Fibroblast of villous mesenchyme (primary cell): ENCODE measurements at places on chromosomes 13 and 19.

- peak; percentile 63 for DNase-seq
Observed at GRCh38 chr19:571566-571974, 826 bp upstream of the BSG start.

DNA sequence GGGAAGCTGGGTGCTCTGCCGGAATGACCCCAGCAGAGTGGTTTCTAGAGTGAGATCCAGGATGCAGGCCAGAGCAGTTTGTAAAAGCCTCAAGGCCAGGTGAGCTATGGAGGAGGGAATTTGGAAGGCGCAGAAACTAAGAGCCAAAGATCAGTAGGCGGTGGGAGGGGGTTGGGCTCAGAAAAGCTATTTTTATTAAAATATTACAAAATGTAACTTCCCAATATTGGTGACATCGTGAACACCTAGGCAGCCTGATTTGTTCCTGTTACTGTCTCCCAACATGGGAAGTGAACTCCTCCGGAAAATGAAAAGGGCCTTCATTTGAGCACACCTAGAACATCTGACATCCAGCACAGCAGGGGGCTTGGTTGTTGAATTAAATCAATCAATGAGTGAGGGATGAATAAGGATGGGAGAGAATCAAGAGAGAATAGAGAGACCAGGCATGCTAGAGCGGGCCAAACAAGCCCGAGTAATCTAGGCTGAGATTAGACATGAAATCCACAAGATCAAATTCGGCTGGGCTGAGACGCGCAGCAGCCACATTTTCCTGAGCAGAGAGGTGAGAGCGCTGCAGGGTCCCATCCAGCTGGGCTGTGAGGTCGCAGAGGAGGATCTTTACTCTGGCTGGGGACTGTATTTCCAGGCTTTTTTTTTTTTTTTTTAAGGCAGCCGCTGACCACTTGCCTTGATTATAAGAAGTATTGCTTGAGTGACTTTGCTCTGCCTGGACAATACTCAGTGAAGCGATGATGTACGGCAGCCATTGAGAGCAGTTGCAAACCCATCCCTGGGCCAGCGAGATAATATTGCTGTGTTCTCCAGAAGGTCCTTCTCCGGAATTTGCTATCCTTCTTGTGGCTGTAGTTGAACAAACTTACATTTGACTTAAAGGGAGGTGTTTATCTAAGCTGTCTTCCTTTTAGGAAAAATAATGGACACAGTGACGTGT is 178.0 kb upstream of the KL start:
- no peak for DNase-seq

DNA sequence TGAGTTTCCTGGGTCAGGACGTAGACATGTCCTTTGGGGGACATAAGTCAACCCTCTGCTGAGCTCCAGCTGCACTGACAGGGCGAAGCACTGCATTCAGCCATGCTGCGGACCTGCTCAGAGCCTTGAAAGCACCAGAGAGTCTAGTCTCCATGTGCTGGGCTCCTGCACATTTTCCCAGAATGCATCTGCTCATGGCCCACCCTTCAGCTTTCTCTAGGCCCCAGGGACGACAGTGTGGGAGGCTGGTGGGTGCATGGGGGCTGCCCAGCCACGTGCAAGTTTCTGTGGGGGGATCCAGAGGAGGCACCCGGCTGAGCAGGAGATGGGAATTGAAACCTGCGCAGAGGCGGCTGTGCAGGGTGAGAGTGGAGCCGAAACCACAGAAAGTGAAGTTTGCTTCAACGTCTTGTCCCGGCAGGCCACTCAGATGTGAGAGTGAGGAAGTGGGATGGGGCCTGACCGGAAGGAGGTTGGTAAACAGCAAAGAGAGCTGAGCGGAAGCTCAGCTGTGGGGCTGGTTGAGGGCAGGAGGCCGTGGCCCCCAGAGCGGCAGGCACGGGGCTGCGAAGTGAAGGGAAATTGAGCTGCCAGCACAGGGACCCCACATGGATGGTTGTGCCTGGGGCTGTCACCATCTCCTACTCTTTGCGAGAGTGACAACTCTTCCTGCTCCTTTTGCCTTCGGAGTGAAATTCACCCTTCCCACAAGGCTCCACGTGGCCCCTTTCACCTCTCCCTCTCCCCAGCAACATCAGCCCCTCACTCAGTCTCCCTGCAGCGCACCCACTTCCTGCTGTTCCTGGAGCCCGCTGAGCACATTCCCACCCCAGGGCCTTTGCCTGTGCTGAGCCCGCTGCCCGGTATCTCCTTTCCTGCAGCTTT is 11.8 kb downstream of the PGLS start:
- no peak for DNase-seq

- DNase-seq, result no peak
Observed at GRCh38 chr13:87893186-87893585, 222.0 kb downstream of the SLITRK5 start.

DNA sequence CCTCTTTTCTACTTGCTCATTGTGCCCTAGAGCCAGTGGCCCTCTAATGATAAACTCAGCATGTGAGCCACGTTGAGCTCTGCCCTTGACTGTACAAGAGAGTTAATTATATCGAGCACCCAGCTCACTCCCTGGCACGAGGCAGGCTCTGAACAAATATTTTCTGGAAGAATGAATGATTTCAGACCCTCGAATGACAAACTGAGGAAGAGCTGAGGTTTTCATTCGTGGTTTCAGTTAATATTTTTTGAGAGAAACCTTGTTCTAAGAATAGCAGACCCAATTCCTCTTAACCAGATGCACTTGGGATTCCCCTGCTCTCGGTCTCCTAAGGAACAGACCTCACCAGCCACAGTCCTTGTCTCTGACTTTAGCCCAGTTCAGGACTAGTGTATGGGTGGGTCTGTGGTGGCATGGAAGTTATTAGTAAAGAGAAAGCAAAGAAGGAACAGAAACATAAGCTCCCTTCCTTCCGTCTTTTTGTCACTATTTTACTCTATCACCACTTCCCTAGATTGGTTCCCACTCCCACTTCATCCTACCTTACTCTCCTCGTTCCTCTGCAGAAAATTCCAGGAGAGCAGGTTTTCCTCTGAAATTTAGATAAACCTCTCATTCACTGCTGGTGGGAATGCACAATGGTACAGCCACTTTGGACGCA is 22.1 kb upstream of the WDFY2 start:
- DNase-seq, result no peak

GRCh38 chr13:79527698-79528097 is 46.7 kb downstream of the NDFIP2 start:
- no peak for DNase-seq

DNA sequence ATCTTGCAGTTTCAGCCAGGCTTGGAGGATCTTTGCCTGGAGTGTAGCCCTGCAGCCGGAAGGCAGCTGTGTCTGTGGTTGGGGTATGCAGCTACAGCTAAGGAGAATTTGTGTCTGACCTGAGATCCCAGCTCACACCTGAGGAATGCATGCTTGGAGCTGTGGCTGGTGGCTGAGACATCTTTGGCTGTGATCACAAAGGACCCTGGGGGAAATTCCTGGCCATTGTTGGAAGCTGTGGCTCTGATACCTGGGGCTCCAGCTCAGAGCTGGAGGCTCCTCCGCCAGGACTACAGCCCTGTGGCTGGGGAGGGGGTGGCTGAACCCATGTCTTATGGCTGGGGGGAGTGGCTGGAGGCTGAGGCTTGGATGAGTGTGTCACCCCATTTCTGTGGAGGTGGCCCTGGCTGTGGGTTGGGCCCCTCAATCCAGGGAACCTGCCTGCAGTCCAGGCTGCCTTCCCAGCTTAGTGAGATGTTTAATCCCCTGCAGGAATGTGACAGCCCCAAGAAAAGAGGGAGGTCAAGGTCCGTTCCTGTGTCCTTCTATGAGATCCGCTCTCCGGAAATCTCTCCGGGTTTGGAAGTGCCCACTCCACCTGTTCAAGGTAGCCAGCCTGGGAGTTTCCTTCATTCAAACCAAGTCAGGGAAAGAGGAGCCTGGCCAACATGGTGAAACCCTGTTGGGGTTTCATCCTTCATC is 27.6 kb downstream of the ARHGEF18 start:
- DNase-seq, result no peak

DNA sequence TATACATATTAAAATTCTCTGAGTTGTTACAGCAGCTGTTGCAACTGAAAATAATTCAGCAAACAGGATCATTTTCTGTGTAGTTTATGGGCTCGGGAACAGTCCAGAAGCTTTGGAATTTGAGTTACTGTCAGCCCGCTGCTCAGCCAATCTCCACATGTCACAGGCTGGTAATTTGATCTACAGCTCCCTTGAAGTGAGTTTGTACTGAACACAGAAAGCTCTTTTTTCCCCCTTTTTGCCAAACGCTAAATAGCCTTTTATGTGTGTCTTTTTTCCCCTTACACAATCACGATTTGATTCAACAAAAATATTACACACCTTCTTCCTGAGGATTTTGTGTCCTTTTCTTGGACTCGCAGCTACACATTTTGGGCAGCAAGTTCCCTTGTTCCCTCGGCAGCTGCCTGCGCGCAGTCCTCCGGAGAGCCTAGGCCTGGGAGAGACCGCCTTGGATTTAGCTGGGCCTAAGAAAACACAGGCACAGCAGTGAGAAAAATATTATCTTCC is 371.4 kb downstream of the KCNRG start:
- peak; percentile 75 for DNase-seq

DNA sequence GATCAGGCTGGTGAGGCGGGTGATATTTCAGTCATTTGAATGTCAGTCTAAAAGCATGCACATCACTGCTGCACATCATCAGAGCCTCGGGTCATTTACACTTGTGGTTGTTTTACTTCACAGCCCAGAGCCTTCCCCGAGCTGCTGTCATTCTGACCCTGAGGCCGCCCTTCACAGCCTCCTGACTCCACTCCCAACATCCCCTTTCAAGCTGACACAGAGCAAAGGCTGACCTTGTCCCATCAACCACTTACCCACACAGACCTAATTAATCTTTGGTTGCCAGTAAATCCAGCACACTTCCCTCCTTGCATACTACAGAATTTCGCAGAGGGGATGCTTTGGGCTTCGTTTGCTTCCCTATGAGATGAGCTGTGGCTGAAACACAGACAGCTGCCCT is 528.1 kb downstream of the DIAPH3 start:
- DNase-seq, result no peak

DNA sequence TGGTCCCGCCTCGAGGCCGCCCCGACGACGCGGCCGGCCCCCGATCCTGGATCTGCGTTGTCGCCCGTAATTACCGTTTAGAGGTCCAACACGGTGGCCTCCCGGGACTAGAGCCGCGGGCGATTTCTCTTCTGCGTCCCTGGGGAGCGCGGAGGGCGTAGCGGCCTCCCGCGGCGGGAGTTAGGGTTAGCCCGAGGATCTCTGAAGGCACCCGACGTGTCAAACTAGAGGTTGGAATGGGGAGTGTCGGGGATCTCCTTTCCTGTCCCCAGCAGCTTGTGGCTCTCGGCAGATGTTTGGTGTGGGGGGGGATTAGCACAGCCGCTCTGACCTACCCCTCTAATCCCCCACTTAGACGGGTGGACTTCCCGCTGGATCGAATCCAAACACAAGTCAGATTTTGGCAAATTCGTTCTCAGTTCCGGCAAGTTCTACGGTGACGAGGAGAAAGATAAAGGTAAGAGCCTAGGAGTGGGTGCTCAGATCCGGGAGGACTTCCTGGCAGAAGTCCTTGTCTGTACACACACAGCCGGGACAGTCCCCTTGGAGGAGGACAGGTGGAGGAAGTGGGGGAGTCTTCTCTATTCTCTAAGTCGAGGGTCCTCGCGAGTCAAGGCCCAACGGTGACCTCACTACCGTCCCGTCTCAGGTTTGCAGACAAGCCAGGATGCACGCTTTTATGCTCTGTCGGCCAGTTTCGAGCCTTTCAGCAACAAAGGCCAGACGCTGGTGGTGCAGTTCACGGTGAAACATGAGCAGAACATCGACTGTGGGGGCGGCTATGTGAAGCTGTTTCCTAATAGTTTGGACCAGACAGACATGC is 581 bp downstream of the CALR start:
- peak; percentile 60 for DNase-seq

GRCh38 chr19:34057155-34057554 is 115.1 kb upstream of the LSM14A start:
- no peak for DNase-seq

GRCh38 chr19:34243876-34244578 is 10.3 kb upstream of the GARRE1 start:
- DNase-seq, result no peak

GRCh38 chr13:106426909-106427308 is 108.6 kb downstream of the EFNB2 start:
- no peak for DNase-seq
